DMS 273 treated with DMSO at 0.1 percent for 48 hours (cell line): ENCODE measurements at places on chromosomes 16 and 17.

DNA sequence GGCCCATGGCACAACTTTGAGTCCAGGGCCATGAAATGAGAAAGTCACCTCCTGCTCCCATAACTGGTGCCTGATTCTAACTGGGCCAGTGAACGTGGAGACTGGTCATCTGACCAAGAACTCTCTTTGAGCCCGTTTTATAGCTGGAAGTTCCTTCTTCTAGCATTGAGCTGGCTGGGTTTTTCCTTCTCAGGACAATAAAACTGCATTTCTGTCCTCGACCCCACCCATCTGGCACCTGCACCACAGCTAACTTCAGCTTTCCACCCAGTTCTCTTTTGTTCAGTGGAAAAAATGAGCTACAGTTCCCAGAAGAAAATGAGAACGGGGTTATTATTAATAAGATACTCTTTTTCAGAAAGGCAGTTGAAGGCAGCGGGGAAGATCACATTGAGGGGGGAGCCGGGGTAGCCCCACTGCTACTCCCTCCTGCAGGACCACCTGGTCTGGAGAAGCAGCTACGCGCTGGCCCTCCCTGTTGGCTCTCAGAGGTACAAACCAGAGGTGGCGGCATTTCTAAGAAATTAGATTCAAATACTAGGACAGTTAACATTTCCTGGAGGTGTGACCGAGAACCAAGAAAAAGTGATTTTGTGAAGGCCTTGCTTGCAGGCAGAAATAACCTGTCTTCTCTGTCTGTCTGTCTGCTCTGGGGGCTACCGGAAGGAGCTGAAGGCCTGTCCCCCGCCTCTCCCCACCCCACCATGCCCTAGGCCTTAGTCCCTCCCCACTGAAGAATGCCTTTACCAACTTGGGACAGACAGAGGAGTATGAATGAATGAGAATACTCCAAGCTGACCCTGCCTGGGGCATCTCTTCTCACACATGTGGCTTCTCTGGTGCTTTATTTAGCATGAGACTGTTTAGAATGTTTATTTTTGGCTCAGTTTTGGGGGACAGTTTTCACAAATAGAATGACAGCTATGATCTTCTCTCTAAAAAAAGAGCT is 123.9 kb downstream of the XYLT1 start:
- no peak for DNase-seq

GRCh38 chr17:80110927-80111701 is 9.7 kb downstream of the GAA start:
- DNase-seq, result no peak

DNA sequence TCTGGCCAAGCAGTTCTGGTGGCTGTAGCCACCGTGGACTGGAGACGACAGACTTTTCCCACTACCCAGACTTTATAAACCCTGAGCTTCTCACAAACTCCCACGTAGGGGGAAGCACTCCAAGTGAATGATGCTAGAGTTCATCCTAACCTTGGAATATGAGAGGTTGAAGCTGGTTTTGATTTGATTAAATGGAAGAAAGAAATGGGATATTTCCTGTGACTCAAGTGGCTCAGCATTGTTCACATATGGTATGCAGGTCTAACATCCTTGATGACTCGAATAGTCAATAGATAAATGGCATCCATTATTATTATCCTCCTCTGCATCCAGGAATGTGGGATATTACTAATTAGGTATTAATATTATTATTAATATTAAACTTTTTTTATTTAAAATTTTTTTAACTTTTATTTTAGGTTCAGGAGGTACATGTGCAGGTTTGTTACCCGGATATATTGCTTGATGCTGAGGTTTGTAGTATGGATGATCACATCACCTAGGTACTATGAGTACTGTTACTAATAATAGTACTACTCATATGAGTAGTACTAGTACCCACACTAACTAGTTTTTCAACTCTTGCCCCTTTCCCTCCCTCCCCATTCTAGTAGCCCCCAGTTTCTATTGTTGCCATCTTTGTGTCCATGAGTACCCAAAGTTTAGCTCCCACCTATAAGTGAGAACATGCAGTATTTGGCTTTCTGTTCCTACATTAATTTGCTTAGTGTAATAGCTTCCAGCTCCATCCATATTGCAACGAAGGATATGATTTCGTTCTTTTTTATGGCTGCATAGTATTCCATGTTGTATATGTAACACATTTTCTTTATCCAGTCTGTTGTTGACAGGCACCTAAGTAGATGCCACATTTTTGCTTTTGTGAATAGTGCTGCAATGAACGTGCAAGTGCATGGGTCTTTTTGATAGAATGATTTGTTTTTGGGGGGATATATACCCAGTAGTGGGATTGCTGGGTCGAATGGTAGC is 22.9 kb downstream of the PIK3R6 start:
- no peak for DNase-seq

GRCh38 chr17:75642784-75643642 is 9.8 kb downstream of the SMIM5 start:
- DNase-seq, result no peak

- DNase-seq, result no peak
These were observed 7.7 kb downstream of the GINS3 start for GRCh38 chr16:58399718-58400633.

- no peak for DNase-seq
These were observed 434 bp upstream of the CPSF4L start for GRCh38 chr17:73261952-73262675.

GRCh38 chr17:56754523-56755208 is 79.1 kb downstream of the C17orf67 start:
- no peak for DNase-seq

DNA sequence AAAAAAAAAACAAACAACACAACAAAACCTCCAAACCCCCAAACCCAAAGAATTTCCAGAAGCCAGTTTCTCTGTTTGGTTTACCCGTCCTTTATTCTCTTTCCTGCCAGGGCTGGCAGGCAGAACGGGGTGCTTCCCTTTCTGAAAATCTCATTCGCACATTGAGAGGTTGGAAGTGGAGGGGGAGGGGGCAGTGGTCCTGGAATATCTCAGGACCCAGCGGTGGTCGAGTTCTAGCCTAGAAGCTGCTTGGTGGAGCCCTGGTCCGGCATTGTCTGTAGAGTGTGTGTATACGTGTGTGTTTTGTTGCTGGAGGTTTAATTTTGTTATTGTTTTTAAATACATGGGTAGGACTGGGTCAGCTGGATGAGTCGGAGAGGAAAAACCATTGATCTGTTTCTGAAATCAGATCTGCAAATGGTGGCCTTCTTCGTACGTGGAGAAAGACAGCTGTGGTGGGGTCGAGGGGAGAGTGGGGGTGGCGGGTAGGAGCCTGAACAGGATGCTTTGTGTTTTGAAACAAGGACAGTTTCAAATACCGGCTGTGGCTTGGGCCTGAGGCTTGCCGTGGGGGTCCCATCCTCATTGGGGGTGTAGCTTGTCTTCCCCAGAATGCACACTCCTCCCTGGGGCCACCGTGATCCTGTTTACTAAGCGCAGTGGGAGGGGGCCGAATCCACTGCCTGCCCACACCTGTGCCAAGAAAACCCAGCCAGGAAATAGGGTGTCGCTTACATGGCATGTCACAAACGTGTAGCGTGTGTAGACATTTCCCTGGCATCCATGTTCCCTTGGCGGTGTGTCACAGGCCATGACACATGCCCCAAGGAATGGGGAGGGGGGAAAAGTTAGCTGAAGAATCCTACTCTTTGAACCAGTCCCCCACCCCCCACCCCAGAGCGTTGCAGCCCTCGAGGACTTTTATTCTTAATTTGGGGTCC is 1.6 kb downstream of the CMIP start:
- peak; percentile 35 for DNase-seq

DNA sequence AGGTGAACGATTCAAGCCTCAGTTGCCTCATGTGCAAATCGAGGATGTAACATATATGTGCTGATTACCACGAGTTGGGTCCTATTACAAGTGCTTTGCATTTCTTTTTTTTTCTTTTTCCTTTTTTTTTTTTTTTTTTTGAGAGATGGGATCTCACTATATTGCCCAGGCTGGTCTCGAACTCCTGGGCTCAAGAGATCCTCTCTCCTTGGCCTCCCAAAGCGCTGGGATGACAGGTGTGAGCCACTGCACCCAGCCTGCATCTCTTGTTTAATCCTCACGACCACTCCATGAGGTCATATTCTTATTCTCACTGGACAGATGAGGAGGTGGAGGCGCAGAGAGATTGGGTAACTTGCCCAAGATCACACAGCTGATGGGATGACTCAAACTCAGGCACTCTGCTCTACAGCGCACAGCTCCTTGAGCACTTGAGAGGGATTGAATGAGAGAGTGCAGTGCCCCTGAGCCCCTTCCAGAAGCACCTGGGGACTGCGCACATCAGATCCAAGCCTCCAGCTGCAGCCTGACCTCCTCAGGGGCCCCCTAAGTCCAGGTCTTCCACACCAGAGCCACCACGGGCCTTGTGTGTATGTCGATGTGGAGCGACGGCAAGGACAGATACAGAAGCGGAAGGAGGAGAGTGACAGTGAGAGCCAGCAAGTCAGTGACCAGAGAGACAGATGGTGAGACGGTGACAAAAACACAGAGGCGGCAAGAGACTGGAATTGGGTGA is 4.9 kb downstream of the STX1B start:
- no peak for DNase-seq

GRCh38 chr16:38941-39892 is 14.2 kb downstream of the POLR3K start:
- DNase-seq, result no peak
